Fibroblast of skin of left quadriceps (primary cell): ENCODE measurements at places on chromosomes 4 and X.

GRCh38 chr4:88592600-88593448 lies 544 bp downstream of the HERC3 start:
- no peak for DNase-seq

- DNase-seq = no peak
Measured at GRCh38 chrX:17086317-17086716, 139.9 kb downstream of the REPS2 start.

DNA sequence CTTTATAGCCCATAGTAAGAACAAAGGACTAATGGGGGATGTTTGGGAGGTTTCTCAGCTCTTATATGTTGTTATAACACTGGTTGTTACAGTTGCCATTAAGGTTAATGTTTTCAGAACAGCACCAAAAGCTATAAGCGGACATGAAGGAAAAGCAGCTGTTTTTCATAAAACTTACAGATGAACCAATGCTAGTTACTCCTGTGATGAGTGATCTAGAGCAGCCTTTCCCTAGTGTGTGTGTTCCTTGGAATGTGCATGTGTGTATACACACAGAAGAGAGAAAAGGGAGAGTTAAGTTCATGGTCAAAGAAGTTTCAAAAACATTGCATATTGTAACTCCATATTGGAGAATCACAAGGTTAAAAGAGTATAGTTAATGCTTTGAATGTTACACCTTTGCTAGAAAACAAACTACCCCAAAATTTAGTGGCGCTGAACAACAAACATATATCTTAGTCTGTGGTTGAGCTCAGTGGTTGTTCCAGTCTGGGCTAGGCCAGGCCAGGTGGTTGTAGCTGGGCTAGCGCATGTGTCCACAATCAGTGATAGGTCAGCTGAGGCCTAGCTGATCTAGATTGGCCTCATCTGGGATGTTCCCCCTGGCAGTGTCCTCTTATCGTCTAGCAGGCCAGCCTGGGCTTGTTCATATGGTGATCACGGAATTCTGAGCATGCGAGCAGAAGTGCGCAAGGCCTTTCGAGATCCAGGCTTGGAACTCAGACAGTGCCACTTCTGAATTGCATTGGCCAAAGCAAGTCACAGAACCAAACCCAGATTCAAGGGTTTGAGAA lies 151.0 kb downstream of the NHS start:
- peak; percentile 76 for DNase-seq

- DNase-seq = no peak
Measured at GRCh38 chr4:141771889-141772830, 135.8 kb downstream of the IL15 start.

DNA sequence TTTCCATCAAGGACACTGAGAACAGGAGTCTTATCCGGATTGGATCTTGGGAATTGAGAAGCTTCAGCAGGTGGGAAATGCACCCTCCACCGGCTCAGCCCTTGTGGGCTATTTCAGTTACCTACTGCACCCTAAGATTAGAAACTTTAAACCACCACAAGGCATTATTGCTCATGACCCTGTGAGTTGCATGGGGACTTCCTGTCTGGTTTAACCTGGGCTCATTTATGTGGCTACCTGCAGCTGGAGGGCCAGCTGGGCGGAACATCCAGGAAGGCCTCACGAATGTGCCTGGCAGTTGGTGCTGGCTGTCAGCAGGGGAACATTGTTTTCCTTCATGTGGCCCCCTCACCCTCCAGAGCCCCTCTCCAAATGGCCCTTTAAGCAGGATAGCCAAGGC lies 164.1 kb downstream of the DEFB131A start:
- DNase-seq = no peak

DNA sequence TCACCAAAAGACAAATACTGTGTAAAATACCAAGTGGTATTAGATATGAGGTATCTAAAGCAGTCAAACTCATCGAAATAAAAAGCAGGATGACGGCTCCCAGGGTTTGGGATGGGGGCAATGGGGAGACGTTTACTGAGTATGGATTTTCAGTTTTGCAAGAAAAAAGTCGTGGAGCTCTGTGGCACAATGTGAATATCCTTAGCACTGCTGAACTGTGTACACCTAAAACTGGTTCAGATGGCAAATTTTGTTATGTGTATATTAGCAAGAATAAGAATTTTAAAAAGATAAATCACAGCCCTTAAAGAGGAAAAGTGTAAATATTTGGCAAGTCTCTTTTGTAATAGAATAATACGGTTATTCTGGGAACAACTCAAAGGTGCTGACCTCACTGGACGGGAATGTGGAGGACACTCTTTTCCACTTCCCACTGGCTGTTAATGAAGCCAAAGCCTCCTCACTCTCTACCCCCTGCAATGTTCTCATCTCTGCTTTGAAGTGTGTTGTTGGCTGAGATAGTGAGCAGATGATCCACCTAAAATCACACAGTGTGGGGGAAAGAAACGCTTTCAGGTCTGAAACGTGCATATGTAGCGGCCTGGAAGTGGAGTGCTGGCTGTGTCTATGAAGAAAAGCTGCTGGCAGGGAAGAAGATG lies 49.2 kb downstream of the SEL1L3 start:
- peak; percentile 41 for DNase-seq

- peak; percentile 44 for DNase-seq
Measured at GRCh38 chr4:69910016-69910782, 20.7 kb upstream of the CSN1S1 start.

GRCh38 chr4:23877758-23878229 lies 12.1 kb downstream of the PPARGC1A start:
- DNase-seq = no peak

GRCh38 chr4:158949099-158949498 lies 153.8 kb upstream of the RAPGEF2 start:
- no peak for DNase-seq

DNA sequence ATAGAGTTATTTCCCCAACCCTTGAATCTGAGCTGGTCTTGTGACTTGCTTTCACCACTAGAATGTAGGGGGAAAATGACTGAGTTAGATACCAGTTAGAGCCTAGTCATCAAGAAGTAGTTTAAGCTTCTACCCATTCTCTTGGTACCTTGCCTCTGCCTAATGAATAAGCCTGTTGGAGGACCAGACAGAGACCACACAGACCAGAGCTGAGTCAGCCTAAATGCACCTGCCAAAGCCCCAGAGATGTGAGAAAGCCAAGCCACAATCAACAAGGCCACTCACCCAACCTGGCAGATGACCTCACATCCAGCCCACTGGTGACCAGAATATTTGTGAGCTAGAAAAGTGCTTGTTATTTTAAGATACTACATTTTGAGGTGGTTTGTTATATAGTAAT lies 85.2 kb upstream of the DCLK2 start:
- no peak for DNase-seq

DNA sequence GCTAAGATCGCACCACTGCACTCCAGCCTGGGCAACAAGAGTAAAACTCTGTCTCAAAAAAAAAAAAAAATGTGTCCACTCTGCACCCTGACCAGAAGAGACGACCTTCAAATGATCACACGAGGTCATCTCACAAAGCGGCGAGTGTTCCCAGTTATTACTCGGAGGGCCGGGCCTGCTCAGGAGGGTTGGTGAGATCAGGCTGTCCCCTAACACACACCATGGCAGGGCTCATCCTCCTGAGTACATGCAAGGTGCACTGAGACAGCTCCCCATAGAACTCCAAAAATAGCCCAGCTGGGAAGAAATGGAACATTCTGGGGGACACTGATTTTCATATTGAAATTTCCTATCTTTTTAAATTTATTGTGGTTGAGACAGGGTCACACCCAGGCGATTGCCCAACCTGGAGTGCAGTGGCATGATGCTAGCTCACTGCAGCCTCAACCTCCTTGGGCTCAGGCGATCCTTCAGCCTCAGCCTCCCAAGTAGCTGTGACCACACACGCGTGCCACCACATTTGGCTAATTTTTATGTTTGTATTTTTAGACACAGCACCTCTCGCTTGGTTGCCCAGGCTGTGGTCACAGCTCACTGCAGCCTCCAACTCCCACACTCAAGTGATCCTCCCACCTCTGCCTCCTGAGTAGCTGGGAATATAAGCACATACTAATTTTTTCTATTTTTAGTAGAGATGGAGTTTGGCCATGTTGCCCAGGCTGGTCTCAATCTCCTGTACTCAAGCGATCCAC lies 51.5 kb downstream of the DHRSX start:
- no peak for DNase-seq

DNA sequence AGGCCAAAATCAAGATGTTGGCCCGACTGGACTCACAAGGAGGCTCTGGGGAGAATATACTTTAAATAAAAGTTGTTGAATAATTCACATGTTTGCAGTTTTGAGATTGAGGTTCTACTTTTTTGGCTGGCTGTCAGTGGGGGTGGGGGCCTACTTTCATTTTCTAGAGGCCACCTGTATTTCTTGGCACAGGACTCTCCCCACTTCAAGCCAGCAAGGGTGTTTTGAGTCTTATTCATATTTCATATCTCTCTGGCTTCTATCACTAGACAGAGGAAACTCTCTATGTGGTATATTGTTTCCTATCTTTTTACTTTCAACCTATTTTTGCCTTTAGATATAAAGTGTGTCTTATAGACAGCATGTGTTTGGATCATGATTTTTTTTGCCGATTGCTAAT lies 266.4 kb downstream of the PRR32 start:
- DNase-seq = no peak

DNA sequence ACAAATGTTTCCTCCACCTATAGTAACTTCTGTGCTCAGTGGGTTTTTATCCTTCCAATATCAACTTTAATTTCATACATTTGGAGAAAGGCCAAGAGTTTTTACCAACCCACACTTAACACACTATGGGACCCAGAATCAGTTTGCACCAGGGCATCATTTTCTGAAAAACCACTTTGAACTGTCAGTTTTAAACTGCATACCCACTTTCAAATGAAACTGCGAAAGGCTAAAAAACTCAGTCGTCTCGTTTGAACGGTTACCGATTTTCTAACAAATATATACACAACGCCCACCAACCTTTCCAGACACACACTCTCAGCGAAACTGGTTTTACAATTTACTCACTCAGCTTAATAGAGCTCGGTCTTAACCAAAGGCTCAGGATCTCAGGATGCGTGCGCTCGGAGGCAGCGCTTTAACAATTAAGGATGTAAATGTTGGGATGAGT lies 376 bp downstream of the ABCG2 start:
- DNase-seq = no peak

DNA sequence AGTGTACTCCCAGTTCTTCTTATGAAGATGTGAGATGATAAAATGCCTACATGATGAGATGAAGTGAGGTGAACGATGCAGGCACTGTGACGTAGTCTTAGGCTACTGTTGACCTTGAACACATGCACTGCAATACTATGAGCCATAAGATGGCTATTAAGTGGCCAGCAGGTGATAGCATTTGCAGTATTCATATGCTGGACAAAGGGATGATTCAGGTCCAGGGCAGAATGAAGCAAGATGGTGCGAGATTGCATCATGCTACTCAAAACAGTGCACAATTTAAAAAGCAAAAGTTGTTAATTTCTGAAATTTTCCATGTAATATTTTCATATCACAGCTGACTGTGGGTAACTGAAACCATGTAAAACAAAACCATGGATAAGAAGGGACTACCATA lies 781.4 kb downstream of the PCDH18 start:
- DNase-seq = no peak

DNA sequence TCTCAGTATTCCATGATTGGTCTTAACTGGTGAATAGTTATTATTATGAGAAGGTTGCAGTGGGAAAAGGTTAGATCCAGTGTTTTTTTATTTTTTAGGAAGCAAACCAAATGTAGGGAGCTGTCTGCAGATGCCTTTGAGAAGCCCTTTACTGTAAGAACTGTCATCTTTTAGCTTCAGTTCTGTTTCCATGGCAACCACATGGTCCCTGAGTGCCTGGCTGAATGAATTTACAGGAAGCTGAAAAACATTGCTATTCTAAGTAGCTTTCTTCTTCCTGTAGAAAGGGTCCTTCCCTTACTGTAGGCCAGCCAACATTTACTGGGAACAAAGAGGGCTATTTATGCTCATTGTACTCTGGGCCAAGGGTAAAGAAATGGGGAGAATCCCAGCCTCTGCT lies 103.3 kb downstream of the DCLK2 start:
- DNase-seq = no peak

DNA sequence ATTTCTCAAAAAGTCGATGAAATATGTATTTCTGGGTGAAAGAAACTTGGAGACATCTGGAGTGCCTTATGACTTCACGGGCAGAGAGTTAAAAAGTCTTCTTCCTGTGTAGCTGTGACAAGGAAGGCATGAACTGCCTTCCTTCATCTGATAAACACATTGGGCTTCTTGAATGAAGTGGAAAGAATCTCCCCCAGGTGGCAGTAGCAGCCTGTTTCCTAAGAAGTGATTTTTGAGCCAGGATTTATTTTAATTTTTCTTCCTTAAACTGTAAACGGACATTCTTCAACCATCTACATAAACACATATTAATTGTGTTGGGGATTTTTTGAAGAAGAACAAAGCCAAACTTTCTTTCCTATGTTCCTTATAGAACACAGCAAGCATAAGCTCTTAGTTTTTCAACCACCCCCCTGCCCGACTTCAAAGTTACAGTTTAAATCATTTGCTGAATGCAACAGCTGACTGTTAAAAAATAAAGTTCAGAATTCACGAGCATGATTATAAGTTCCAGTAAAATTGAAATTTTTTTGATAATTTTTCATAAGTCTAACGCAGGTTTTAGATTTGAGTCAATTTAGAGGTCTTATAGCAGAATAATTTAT lies 980 bp upstream of the GIMD1 start:
- peak; percentile 72 for DNase-seq

DNA sequence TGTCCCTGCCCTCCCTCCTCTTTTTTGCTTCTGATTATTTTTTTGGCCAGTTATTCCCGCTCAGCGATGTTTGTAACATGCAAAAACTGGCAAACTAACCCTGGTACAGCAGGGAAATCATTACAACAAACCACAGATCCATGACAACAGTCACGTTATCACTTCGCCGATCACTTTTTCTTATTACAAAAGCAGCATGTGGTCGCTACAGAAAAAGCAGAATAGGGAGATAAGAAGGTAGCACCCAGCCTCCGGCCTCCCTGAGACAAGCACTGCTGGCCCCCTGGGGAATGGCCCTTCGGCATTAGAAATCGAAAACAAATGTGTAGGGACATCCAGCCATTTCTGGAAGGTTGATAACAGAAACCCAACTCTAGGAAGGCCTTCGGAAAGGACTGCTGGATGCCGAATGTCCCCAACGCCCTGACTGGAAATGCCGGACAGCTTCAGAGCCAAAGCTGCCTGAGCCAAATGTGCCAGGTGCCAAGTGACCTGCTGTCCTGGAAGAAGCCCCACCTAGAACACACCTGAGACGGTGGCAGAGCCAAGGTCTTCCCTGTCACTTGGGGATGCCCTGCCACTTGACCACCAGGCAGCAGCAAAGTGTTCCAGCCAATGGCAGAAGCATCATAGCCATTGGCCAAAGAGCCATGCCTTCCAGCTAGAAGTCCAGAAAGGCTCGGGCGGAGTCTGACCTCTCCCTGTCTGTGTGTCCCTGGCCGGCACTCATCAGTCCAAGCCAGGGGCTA lies 2.9 kb downstream of the IDH3G start:
- DNase-seq = no peak

GRCh38 chr4:47145630-47146029 lies 114.3 kb downstream of the GABRB1 start:
- peak; percentile 38 for DNase-seq

GRCh38 chrX:106484233-106484632 lies 127.5 kb upstream of the RADX start:
- no peak for DNase-seq

- no peak for DNase-seq
Measured at GRCh38 chrX:10509397-10509796, 111.0 kb downstream of the MID1 start.
